ENCODE measurements at places on chromosomes 16 and 17. TPM values are rescaled to one million over a fixed set of nuclear protein-coding genes. Genes with fewer than 3 reads are reported as not detected.

Gene MRPL58
- polyA plus RNA-seq, result 29.5 TPM

Gene HS3ST3B1
- 27.7 TPM for polyA plus RNA-seq

Gene UBFD1
- 77.6 TPM for polyA plus RNA-seq

Gene MRPL38
- 97.4 TPM for polyA plus RNA-seq

Gene MYOCD
- polyA plus RNA-seq, result 6.3 TPM

Gene ZNF624
- polyA plus RNA-seq, result 10.3 TPM

Gene LGALS9B
- not detected for polyA plus RNA-seq

Gene BRICD5
- polyA plus RNA-seq, result 11.8 TPM

Gene SEPTIN12
- not detected for polyA plus RNA-seq

Gene DLX4
- polyA plus RNA-seq, result 0.62 TPM

Gene MTHFSD
- 32.4 TPM for polyA plus RNA-seq

Gene KIF18B
- 12.1 TPM for polyA plus RNA-seq

Gene TBC1D3C
- not detected for polyA plus RNA-seq

Gene ATP2A1
- 3.7 TPM for polyA plus RNA-seq

Gene DOC2B
- 61.7 TPM for polyA plus RNA-seq

Gene ACAP1
- 7.0 TPM for polyA plus RNA-seq

Gene PLCG2
- polyA plus RNA-seq, result 67.4 TPM

Gene KRTAP2-2
- polyA plus RNA-seq, result not detected

Gene CDH1
- polyA plus RNA-seq, result 87.4 TPM

Gene PRSS8
- polyA plus RNA-seq, result 75.3 TPM

Gene BCAS3
- 34.5 TPM for polyA plus RNA-seq

Gene HID1
- polyA plus RNA-seq, result 15.3 TPM

Gene DNAI2
- polyA plus RNA-seq, result 0.14 TPM

Gene TMEM92
- 3.2 TPM for polyA plus RNA-seq

Gene CDC42EP4
- 54.5 TPM for polyA plus RNA-seq

Gene RAP1GAP2
- 27.0 TPM for polyA plus RNA-seq

Gene GRN
- polyA plus RNA-seq, result 270 TPM

Gene KAT8
- polyA plus RNA-seq, result 66.4 TPM

Gene CLEC10A
- polyA plus RNA-seq, result 0.86 TPM

Gene AOC2
- polyA plus RNA-seq, result 1.6 TPM

Gene SYNGR3
- 2.4 TPM for polyA plus RNA-seq

Gene FGF11
- polyA plus RNA-seq, result 5.9 TPM

Gene ZNF747
- polyA plus RNA-seq, result 11.3 TPM

Gene TMIGD1
- 0.61 TPM for polyA plus RNA-seq

Gene CTF1
- polyA plus RNA-seq, result 8.4 TPM

Gene TMEM238L
- polyA plus RNA-seq, result 4.6 TPM

Gene WNT9B
- polyA plus RNA-seq, result 7.2 TPM

Gene NAGS
- polyA plus RNA-seq, result 3.6 TPM
